Hippocampal formation (tissue), 2 donors: ENCODE measurements at places on chromosomes 4 and X.

DNA sequence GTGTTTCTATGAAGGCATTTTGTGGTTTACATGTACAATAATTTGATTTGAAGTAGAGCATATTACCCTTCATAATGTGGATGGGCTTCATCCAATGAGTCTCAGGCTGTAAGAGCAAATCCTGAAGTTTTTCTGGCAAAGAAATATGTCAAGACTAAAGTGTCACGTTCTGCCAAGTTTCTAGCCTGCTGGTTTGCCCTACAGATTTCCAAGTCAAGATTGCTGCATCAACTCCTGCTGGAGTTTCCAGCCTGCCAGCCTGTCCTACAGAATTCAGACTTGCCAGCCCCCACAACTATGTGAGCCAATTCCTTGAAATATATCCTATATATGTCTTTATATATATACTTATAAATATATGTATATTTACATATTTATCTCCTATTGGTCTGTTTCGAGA lies 70.0 kb upstream of the RLIM start:
- no peak for DNase-seq

GRCh38 chr4:58491620-58492019 lies 1381.4 kb upstream of the IGFBP7 start:
- no peak for DNase-seq

DNA sequence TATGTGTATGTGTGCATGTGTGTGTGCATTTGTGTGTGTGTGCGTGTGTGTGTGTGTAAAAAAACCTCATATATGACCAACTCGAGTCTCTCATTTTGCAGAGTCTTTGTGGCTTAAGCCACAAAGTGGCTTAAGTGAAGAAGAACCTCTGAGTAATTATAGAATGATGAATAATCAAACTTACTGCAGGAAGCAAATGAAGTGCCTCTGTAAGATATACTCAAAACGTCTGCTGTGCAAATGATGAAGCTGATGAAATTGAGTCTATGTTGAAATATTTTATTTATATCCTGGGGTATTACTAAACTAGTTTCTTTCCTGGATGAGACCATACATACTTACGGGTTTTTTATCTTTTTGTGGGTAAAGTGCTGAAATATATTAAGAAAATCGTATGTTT lies 1198.7 kb downstream of the PCDH7 start:
- no peak for DNase-seq

- DNase-seq = no peak
These were observed 357.7 kb downstream of the C4orf33 start for GRCh38 chr4:129453524-129454200.

- no peak for DNase-seq
These were observed 28.1 kb downstream of the SLC30A9 start for GRCh38 chr4:42018451-42018850.

- no peak for DNase-seq
These were observed 313.0 kb downstream of the ARHGAP10 start for GRCh38 chr4:148044912-148045352.

- DNase-seq = no peak
These were observed 359.2 kb downstream of the FBXW7 start for GRCh38 chr4:152176627-152177214.

DNA sequence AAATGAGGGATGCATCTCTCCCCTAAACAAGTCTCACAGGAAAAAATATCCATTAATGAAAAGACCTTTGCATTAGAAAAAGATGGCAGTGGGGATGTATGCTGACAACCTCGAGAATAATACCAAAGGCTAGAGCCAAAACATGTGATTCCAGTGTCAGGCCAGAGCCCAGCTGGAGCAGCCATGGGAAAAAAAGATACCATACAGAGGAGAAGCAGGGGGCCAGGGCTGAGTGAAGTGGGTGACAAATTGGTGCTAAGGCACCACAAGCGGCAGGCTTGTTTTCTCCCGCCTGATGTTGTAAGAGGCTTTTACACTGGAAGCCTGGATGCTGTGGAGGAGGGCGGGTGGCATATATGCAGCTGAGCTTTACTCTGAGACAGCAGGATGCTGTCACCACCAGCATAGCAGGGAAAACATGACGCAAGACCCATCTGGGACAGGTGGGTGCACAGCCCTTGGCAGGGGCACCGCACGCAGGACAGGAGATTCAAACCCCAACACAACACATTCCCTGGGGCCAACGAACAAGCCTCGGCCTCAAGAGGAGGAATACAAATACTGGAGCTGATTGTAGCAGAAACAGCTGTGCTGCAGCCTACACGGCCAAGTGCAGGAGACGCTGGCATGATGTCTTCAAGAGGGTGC lies 91.9 kb downstream of the TSPAN5 start:
- DNase-seq = peak; percentile 78

- DNase-seq = no peak
These were observed 269.6 kb downstream of the GBA3 start for GRCh38 chr4:22962295-22962694.

GRCh38 chr4:46550471-46550870 lies 160.5 kb upstream of the GABRA2 start:
- no peak for DNase-seq

DNA sequence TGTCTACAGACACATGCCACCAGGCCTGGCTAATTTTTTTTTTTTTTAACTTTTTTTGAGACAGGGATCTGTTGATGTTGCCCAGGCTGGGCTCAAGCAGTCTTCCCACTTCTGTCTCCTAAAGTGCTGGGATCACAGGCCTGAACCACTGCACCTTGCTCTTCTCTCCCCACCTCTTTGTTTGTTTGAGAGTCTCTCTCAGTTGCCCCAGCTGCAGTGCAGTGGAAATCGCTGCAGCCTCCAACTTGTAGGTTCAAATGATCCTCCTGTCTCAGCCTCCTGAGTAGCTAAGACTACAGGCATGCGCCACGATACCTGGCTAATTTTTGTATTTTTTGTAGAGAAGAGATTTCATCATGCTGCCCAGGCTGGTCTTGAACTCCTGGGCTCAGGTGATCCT lies 115.6 kb downstream of the LARP7 start:
- DNase-seq = no peak

GRCh38 chrX:24085101-24085500 lies 30.3 kb downstream of the EIF2S3 start:
- DNase-seq = no peak

DNA sequence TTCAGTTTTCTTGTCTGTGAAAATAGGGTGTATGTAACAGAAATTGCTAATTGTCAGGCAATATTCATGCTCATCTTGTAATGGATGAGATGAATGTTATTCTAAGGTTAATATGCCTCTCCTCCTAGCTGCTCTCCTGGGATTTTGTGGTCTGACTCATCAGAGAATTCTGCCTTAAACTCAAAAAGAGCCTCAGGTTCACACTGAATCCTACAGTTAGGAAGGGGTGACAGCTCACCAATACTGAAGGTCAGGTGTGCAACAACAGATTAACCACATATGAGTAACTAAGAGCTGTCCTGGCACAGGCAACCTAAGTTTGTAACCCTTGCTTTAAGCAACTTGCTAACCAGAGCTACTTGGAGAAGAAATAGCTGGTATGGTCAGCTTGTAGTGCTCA lies 197.7 kb downstream of the SPATA18 start:
- DNase-seq = no peak

GRCh38 chrX:44506678-44507077 lies 36.0 kb downstream of the FUNDC1 start:
- no peak for DNase-seq
